Pancreas (tissue), 10 donors: ENCODE measurements at places on chromosomes 13 and 19. TPM values are rescaled to one million over a fixed set of nuclear protein-coding genes. Genes with fewer than 3 reads are reported as not detected.

Gene COX7A1
- 25.3 TPM for total RNA-seq

Gene S1PR2
- 2.5 TPM for total RNA-seq

Gene SHISA2
- 0.35 TPM for total RNA-seq

Gene PCDH20
- total RNA-seq: 0.09 TPM

Gene POU2F2
- 1.0 TPM for total RNA-seq

Gene ZNF761
- total RNA-seq: 5.8 TPM

- DNase-seq: no peak
- H3K27ac ChIP-seq: no peak overlapping the region
- H3K4me3 ChIP-seq: no peak overlapping the region
- no peaks in the 10 kb centered on the region for H3K27me3 ChIP-seq
- no peaks in the 10 kb centered on the region for H3K36me3 ChIP-seq
Measured at GRCh38 chr13:113390874-113391497, 27.1 kb upstream of the GRTP1 start.

DNA sequence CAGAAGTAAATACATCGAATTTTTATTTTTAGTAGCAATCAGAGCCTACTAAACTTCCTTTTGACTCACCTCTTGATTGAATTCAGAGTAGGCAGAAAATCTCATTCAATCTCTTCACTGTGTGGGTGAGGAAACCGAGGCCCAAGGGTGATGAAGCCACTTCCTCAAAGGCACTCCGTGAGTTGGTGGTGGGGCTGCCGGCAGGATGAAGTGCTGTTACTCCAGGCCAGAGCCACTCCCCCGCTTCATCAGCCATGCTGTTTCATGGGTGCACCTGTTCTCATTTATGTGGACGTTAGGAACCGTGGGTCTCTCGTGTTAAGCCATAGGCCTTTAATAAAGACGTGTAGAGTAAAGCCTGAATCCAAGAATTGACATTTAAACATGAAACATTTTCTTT lies 13.2 kb downstream of the ING1 start:
- H3K27me3 ChIP-seq: no peaks in the 10 kb centered on the region
- no peak overlapping the region for H3K4me3 ChIP-seq
- H3K4me1 ChIP-seq: no peaks in the 10 kb centered on the region
- no peaks in the 10 kb centered on the region for H3K36me3 ChIP-seq
- DNase-seq: no peak

DNA sequence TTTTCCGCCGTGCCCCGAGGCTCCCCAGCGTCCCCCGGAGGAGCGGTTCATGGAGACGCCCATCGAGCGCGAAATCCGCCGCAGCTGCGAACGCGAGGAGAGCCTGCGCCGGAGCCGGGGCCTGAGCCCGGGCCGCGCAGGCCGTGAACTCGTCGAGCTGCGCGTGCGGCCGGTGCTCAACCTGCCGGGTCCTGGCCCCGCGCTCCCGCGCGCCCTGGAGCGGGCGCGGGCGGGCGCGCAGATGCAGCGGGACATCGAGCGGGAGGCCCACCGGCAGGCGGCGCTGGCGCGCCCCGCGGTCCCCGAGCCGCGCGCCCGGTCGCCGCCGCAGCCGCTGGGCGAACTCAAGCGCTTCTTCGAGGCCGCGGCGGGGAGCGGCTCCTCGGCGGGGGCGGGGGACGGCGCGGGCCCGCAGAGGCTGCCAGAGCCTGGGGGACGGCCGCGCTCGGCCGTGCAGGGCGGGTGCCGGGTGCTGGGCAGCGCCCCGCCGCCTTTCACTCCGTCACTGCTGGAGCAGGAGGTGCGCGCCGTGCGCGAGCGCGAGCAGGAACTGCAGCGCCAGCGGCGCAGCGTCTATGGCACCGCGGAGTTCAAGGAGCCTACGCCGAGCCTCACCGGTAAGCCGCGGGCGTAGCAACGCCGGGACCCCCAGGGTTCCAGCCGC lies 807 bp downstream of the MISP3 start:
- H3K4me1 ChIP-seq: peaks cover 11% of the 10 kb centered on the region
- no peaks in the 10 kb centered on the region for H3K27me3 ChIP-seq
- peak overlapping the region; percentile 83 for H3K4me3 ChIP-seq
- peak; percentile 74 for DNase-seq
- no peaks in the 10 kb centered on the region for H3K36me3 ChIP-seq

GRCh38 chr13:44523146-44524015 lies 52.7 kb downstream of the TSC22D1 start:
- no peak overlapping the region for H3K27ac ChIP-seq
- no peak for DNase-seq
- no peaks in the 10 kb centered on the region for H3K27me3 ChIP-seq
- H3K36me3 ChIP-seq: no peaks in the 10 kb centered on the region
- H3K4me3 ChIP-seq: no peak overlapping the region
- peaks cover 21% of the 10 kb centered on the region for H3K4me1 ChIP-seq

GRCh38 chr13:105474983-105475610 lies 1060.4 kb downstream of the EFNB2 start:
- no peak for DNase-seq
- H3K36me3 ChIP-seq: no peaks in the 10 kb centered on the region
- no peaks in the 10 kb centered on the region for H3K27me3 ChIP-seq
- H3K4me1 ChIP-seq: no peaks in the 10 kb centered on the region
- no peak overlapping the region for H3K4me3 ChIP-seq

GRCh38 chr19:7947939-7948338 lies 4.5 kb upstream of the TIMM44 start:
- no peaks in the 10 kb centered on the region for H3K36me3 ChIP-seq
- H3K27me3 ChIP-seq: no peaks in the 10 kb centered on the region
- no peak overlapping the region for H3K4me3 ChIP-seq
- no peak overlapping the region for H3K27ac ChIP-seq

DNA sequence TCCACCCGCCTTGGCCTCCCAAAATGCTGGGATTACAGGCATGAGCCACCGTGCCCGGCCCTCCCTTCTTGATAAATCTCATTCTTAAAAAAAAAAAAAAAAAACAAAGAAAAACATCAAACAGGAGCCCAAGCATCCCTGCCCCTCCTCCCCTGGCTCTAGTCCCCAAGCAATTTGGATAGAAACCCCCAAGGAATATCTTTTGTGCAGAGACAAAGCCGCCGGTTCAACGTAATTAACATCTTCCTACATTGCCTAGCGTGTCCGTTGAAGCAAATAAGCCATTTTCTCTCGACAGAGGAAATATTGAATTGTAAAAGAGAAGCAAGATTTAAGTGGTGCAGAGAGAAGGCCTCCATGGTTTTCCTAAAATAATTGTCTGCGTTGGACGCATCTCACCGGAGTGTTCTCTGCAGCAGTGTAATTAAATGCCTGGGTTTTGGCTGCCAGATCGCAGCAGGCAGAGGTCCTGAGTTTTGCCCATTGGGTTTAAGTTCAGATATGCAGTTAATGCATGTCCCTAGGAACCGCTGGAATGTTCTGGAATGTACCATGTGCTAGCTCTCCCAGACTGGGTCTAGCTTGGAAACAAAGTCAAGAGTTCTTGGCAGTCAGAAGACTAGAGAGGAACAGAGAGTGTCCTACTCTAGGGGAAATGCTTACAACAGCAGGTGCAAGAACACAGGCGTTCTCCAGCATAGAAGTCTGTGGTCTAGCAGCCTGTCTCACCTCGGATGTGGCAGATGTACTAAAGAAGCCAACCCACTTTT lies 30.8 kb downstream of the PIN1 start:
- H3K27ac ChIP-seq: no peak overlapping the region
- no peaks in the 10 kb centered on the region for H3K27me3 ChIP-seq
- no peak overlapping the region for H3K4me3 ChIP-seq
- H3K36me3 ChIP-seq: no peaks in the 10 kb centered on the region

GRCh38 chr19:30374865-30375552 lies 2.8 kb downstream of the ZNF536 start:
- no peak overlapping the region for H3K4me3 ChIP-seq
- no peaks in the 10 kb centered on the region for H3K4me1 ChIP-seq
- no peak overlapping the region for H3K27ac ChIP-seq
- DNase-seq: no peak
- H3K36me3 ChIP-seq: no peaks in the 10 kb centered on the region
- H3K27me3 ChIP-seq: peaks cover 30% of the 10 kb centered on the region

DNA sequence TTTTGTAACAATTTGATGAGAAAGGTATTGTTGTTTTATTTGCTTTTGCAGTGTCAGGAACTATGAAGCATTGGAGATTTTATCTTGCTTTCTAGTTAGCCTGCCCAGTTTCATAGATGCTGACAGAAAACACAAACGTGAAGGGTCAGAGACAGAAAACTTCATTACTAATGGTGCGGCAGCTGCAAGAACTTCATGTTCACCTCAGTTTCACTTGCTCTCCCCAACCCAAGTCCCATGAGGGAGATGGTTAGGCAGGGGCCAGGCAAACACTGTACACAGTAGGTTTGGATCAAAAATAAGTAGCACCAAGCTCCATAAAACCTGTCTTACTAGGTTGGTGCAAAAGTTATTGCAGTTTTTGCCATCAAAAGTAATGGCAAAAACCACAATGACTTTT lies 550.2 kb upstream of the MIR17HG start:
- no peak overlapping the region for H3K4me3 ChIP-seq
- H3K36me3 ChIP-seq: no peaks in the 10 kb centered on the region
- H3K27me3 ChIP-seq: no peaks in the 10 kb centered on the region
- DNase-seq: no peak

- H3K27ac ChIP-seq: no peak overlapping the region
- peak; percentile 37 for DNase-seq
- H3K4me1 ChIP-seq: no peaks in the 10 kb centered on the region
- no peaks in the 10 kb centered on the region for H3K36me3 ChIP-seq
Measured at GRCh38 chr19:17680230-17680722, 7.9 kb downstream of the UNC13A start.

DNA sequence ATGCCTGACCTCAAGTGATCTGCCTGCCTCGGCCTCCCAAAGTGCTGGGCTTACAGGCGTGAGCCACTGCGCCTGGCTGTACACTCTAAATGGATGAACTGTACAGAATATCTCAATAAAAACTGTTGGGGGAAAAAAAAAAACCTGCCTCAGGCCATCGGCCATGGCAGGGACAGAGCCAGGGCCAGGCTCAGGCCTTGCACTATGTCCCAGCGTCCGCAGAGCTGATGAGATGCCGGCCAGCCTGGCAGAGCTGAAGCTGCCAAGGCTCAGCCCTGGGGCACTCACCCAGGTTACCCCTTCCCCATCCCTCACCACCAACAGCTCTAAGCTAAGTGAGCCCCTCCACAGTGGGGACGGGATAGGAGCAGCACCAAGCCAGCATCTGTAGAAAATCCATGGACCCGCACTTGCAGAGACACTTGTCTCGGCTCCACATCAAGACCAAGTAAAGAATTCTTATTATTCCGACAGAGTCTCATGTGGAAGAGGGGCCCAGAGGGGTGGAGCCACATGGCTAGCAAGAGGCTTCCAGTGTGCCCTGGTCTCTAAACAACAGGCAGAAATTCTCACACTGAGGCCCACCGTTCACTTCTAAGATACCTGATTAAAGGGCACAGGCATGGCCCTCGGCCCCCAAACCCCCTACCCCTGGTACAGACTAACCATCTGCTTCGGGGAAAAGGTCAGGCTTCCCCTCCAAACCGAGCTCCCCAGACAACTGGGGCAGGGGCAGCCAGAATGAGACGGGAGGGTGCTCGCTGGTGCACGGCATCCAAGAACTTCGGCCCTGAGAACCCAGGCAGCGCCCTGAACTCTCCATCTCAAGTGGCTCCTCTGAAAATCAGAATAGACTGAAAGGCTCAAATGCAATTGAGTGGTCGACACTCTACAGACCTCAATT lies 5.8 kb downstream of the PPP6R1 start:
- no peaks in the 10 kb centered on the region for H3K27me3 ChIP-seq
- no peak overlapping the region for H3K4me3 ChIP-seq
- no peak for DNase-seq
- no peaks in the 10 kb centered on the region for H3K4me1 ChIP-seq
- H3K27ac ChIP-seq: no peak overlapping the region

DNA sequence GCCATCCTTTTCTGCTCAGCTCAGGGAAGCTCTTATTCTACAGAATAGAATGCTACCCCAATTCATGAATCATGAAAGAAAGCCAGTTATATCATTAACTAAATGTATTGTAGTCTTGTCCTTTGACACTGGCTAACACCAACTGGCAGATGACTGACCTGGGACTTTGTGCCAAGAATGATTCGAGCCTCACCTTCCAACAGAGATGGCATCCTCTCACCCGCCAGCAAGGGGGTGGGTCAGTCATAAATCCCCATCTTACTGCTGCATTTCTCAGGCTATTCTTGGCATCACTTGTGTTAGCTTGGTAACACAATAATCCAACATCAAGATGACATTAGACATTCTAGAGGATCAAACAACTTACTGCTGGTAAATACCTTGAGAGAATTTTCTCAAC lies 1239.8 kb upstream of the MIR17HG start:
- DNase-seq: no peak
- no peaks in the 10 kb centered on the region for H3K27me3 ChIP-seq
- H3K4me1 ChIP-seq: no peaks in the 10 kb centered on the region
- no peak overlapping the region for H3K4me3 ChIP-seq
- H3K36me3 ChIP-seq: no peaks in the 10 kb centered on the region
- no peak overlapping the region for H3K27ac ChIP-seq

DNA sequence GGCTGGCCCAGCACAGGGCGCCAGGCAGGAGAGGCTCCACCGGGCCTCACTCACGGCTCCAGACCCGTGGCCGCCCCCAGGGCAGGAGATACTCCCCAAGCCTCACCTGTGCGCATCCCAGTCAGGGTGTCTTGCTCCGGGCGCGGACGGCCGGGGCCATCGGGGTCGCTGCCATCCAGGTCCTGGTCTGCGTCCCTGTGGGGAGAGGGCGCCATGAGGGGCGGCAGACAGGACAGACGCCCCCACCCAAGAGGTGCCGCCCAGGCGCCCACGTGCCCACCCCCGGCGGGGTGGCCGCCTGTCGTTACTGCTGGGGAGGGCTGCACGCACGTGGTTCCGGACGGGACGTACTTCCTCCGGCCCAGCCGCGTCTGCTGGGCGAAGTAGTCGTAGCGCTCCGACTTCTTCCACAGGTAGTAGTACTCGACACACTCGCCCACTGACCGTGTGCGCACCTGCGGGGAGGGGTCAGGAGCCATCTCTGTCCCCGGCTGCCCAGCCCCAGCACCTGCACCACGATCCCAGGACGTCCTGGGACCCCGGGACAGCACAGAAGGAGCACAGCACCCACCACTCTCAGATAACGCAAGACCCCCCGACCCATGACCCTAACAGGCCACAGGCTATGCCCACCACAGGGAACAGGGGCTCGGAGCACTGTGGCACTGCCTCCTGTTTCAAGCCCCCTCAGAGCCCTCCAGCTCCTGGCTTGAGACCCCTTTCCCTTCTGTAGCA lies 17.4 kb upstream of the PLPP2 start:
- no peaks in the 10 kb centered on the region for H3K27me3 ChIP-seq
- H3K27ac ChIP-seq: no peak overlapping the region
- no peak overlapping the region for H3K4me3 ChIP-seq
- no peaks in the 10 kb centered on the region for H3K4me1 ChIP-seq
- peak; percentile 57 for DNase-seq

GRCh38 chr19:42497492-42498168 lies 30.7 kb downstream of the CEACAM1 start:
- H3K27ac ChIP-seq: peak overlapping the region; percentile 23
- no peak for DNase-seq
- H3K4me1 ChIP-seq: peaks cover 20% of the 10 kb centered on the region
- no peak overlapping the region for H3K4me3 ChIP-seq

DNA sequence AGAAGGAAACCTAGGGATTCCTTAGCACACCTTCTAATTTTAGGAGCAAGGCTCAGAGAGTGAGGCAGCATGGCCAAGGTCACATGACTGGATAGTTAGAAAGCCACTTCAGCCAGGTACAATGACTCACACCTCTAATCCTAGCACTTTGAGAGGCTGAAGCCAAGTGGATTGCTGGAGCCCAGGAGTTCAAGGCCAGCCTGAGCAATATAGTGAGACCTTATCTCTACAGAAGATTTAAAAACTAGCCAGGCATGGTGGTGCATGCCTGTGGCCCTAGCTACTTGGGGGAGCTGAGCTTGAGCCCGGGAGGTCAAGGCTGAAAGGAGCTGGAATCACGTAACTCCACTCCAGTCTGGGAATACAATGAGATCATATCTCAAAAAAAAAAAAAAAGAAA lies 69.2 kb downstream of the TEX26 start:
- no peaks in the 10 kb centered on the region for H3K27me3 ChIP-seq
- H3K36me3 ChIP-seq: no peaks in the 10 kb centered on the region
